Fibroblast of lung (primary cell): ENCODE measurements at places on chromosomes 7 and 10.

DNA sequence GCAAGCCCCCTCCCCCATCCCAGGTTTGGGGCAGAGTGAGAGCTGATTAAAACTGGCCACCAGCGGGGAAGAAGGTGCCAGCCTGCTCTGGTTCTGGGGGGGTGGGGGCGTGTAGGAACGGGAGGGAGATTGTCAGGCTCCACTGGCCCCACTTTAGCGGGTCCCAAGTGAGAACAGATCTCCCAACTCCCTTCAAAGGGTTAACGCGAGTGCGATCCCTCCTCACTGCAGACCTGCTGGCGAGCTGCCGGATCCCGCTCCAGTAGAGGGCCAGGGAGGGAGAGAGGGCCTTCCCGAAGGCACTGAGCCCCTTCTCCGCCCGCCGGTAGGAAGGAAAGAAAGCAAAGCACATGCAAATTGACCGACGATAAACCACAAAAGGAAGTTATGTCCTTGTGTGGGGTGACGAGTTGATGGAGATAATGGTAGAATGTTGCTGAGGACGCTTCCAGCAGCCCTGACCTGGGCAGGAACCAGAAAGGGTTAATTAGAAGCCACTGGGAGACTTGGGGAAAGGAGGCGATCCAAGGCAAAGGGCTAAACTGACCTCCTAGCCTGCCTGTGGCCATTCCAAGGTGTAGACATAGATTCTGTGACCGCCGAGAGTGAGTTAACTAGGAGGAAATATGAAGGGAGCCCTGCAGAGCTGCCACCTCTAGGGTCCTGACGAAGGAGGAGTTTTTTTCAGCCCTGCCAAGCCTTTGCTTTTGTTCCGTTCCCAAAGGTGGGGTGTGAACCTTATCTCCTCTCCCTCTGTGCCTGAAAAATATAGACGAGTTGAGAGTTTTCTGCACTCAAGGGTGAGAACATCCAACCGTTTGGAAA lies 1.5 kb downstream of the NRG3 start:
- H3K36me3 ChIP-seq: no peaks in the 10 kb centered on the region
- H3K4me1 ChIP-seq: no peaks in the 10 kb centered on the region
- H3K27me3 ChIP-seq: peaks cover 4% of the 10 kb centered on the region
- H3K27ac ChIP-seq: no peak overlapping the region

GRCh38 chr7:2151237-2151636 lies 81.5 kb downstream of the MAD1L1 start:
- H3K36me3 ChIP-seq: no peaks in the 10 kb centered on the region
- H3K27me3 ChIP-seq: no peaks in the 10 kb centered on the region
- H3K4me1 ChIP-seq: no peaks in the 10 kb centered on the region
- H3K4me3 ChIP-seq: no peak overlapping the region

DNA sequence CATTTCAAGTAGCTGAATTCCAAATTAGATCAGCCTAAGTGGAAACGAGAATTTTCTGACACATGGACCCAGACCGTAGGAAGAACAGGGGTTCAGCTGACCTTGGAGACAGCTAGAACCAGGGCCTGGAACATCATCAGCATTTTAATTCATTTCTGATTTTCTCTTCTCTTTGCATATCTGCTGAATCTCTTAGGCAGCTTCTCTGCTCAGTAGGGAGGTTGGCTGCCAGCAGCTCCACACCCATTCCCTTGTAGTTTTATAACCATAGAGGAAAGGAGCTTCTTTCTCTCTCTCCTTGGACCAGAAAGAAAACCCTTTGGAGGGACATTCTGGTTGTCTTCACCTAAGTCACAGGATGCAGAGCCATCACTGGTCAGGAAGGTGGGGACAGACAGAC lies 36.0 kb downstream of the LMTK2 start:
- DNase-seq: no peak
- H3K36me3 ChIP-seq: no peaks in the 10 kb centered on the region
- no peak overlapping the region for H3K27ac ChIP-seq
- no peaks in the 10 kb centered on the region for H3K4me1 ChIP-seq
- no peaks in the 10 kb centered on the region for H3K27me3 ChIP-seq

DNA sequence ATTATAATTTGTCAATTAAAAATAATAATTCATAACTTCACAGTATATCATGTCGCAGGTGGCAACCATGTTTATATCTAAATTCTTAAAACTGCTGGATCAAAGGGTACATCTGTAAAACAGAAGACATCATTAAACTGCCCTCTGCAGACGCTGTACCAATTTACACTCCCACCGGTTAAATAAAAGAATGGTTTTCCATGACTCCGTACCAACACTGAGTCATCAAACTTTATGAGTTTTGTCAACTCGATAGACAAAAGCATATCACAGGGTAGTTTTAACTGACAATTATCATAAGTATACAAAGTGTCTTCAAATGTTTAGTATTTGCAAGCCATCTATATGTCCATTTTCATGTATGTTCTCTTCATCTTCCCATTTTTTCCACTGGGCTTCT lies 5.7 kb upstream of the GSTK1 start:
- no peak for DNase-seq
- H3K27ac ChIP-seq: no peak overlapping the region
- no peaks in the 10 kb centered on the region for H3K4me1 ChIP-seq
- no peaks in the 10 kb centered on the region for H3K36me3 ChIP-seq
- H3K4me3 ChIP-seq: no peak overlapping the region

DNA sequence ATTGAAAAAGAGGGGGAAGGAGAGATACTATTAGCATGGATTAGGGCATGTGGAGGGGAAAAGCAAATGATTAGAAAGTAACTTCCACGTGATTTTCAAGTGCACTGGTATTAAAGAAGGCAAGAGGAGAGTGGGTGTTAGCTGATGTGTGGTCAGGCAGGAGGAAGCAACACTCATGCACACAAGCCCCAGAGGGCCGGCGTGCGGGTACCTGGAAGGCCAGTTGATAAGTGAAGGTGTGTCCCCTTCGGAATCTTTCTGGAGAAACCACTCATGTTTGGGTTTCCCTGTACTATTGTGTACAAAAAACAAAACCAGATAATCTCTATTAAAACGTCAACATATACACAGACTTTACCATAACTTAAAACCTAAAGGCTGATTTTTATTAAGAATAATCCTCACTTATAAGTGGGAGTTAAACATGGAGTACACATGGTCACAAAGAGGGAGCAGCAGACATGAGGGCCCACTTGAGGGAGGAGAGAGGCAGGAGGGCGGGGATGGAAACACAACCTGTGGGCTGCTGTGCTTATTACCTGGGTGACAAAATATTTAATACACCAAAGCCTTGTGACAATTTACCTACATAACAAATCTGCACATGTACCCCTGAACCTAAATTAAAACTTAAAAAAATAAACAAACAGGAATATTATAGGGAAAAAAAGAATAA lies 98.9 kb downstream of the SVIL start:
- H3K27ac ChIP-seq: peak overlapping the region; percentile 31
- no peaks in the 10 kb centered on the region for H3K36me3 ChIP-seq
- peak; percentile 48 for DNase-seq
- H3K4me1 ChIP-seq: peaks cover 5% of the 10 kb centered on the region
- H3K27me3 ChIP-seq: no peaks in the 10 kb centered on the region
- peak overlapping the region; percentile 24 for H3K4me3 ChIP-seq

- DNase-seq: no peak
- no peak overlapping the region for H3K27ac ChIP-seq
- H3K27me3 ChIP-seq: no peaks in the 10 kb centered on the region
Measured at GRCh38 chr7:152661479-152661878, 14.5 kb downstream of the XRCC2 start.

DNA sequence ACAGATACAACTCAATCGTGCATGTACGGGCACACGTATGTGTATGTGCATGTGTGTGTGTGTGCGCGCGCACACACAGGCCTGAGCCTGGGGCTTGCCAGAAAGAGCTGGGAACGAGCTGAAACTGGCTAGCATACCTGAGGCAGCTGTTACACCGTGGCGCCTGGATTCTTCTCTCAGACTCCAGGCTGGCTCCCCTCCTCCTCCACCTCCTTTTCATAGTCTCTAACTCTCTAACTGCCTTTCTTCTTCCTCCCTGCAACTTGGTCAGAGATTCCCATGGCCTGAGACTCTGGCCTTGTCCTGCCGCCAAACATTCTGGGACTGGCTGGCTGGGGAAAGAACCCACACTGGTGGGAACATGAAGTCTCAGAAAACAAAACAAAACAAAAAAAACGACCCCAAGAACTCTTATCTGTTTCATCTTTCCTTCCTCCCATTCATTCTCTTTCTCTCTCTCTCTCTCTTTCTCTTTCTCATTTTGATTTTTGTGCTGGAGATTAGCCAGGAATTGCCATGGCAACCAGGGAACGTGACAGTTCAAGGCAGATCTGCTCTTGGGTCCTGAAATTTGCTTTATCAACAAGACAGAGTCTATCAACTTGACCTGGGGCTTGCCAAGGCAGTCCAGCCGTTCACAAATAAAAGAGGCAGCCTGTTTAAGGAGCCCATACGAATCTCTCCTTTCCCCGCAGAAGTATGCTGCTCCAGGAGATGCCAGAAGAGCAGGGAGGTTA lies 76.8 kb upstream of the SEM1 start:
- no peaks in the 10 kb centered on the region for H3K4me1 ChIP-seq
- H3K27ac ChIP-seq: no peak overlapping the region
- no peak overlapping the region for H3K4me3 ChIP-seq
- H3K36me3 ChIP-seq: no peaks in the 10 kb centered on the region
- DNase-seq: no peak

GRCh38 chr10:68001539-68001938 lies 73.5 kb downstream of the HERC4 start:
- H3K4me3 ChIP-seq: no peak overlapping the region
- H3K27ac ChIP-seq: no peak overlapping the region
- no peaks in the 10 kb centered on the region for H3K27me3 ChIP-seq
- peaks cover 4% of the 10 kb centered on the region for H3K36me3 ChIP-seq
- no peaks in the 10 kb centered on the region for H3K4me1 ChIP-seq
- DNase-seq: no peak

GRCh38 chr7:1134951-1135350 lies 25.0 kb downstream of the ZFAND2A start:
- DNase-seq: no peak
- no peak overlapping the region for H3K4me3 ChIP-seq
- H3K4me1 ChIP-seq: peaks cover 3% of the 10 kb centered on the region
- no peaks in the 10 kb centered on the region for H3K36me3 ChIP-seq

DNA sequence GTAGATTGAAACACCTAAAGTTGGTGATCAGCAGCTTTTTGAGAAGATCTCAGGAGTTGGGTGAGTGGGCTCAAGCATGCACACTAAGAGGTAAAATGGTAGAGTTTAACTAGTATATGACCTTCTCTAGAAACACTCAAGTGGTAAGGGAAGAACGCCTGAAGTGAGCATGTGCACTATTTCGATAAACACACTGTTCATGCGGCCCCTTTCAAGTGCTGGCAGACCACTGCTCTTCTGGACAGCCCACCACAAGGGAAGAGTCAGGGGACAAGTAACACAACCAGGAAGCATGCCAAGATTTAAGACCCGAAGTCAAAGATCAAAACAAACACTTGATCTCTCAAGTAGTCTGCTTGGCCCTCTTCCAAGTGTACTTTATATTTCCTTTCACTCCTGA lies 519.5 kb upstream of the ZWINT start:
- H3K36me3 ChIP-seq: no peaks in the 10 kb centered on the region
- H3K4me1 ChIP-seq: no peaks in the 10 kb centered on the region
- no peak for DNase-seq
- no peaks in the 10 kb centered on the region for H3K27me3 ChIP-seq
- no peak overlapping the region for H3K4me3 ChIP-seq

DNA sequence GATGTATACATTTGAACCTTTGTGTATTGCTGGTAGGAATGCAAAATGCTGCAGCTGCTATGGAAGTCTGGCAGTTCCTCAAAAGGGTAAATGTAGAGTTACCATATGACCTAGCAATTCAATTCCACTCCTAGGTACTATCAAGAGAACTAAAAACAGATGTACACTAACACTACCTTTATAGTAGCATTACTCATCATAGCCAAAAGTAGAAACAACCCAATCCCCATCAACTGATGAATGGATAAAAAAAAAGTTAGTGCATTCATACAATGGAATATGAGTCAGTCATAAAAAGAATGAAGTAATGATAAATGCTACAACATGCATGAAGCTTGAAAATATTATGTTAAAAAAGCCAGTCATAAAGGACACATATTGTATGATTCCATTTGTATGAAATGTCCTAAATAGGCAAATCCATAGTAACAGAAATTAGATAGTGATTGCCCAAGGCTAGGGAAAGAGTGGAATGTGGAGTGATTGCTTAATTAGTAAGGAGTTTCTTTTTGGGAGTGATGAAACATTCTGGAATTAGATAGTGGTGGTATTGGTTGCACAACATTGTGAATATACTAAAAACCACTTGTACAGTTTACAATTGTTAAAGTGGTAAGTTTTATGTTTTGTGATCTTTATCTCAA lies 96.4 kb upstream of the AOAH start:
- H3K4me1 ChIP-seq: no peaks in the 10 kb centered on the region
- H3K27ac ChIP-seq: no peak overlapping the region
- H3K36me3 ChIP-seq: no peaks in the 10 kb centered on the region
- peak; percentile 59 for DNase-seq

DNA sequence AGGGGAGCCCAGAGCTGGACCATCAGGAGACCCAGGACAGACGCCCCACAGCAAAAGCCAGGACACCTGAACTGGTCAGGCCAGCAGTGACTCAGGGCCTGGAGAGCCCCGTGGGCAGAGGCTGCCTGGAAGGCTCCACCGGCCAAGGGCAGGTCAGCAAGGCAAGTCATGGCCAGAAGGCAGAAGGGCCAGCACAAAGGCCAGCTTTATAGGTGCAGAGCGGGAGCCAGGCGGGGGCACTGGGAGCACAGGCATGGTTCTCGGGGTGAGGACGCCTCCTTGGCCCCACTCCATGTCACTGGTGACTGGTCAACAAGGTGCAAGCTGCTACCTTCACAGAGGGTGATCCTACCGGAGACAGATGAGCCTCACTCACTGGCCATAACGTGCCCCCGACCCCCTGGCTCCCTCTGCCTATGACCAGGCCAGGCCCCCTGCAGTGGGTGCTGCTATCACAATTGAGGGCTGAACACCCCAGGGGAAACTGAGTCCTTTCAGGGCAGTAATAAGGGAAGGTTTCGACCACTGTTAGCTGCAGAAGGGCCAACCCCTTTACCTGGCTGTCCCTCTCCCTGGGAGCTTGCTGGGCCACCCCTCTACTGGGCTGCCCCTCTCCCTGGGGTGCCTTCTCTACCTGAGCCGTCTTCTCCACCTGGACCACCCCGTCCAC lies 317.4 kb downstream of the PTPRN2 start:
- no peak overlapping the region for H3K27ac ChIP-seq
- no peak overlapping the region for H3K4me3 ChIP-seq
- H3K4me1 ChIP-seq: no peaks in the 10 kb centered on the region
- no peaks in the 10 kb centered on the region for H3K36me3 ChIP-seq
